ENCODE measurements at places on chromosomes 7 and 10.

DNA sequence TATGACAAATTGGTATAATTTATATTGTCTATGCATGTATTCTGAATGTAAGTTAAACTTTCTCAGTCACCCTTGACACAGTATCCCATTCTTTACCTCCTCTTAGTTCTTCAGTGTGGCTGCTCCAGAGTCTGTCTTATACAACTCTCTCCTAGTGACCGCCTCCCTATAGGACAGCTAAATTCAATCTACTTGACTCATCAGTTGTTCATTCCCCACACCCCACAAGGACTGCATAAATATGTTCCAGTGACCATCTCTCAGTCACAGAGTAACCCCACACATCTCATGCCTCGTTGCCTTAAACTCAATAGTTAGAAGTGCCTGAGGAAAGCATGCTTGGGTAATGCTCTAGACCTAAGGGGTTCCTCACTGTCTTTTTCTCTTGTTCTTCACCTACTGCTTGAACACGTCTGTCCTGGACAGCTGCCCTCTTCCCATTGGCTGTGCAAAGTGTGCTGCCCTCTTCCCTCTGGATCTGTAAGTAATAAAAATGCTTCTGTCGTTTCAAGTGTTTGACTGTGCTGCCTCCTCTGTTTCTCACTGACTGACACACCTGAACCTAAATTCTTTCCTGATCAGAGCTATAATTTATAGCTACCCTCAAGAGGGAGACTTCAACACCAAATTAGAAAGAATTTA is 494.6 kb upstream of the GRM3 start:
- no peak for DNase-seq

GRCh38 chr10:6406220-6407033 is 173.6 kb downstream of the PRKCQ start:
- no peak for DNase-seq

- DNase-seq, result no peak
These were observed 376.9 kb upstream of the LRGUK start for GRCh38 chr7:133750287-133750686.

- no peak for DNase-seq
These were observed 59.6 kb downstream of the PRKAG2 start for GRCh38 chr7:151817315-151817690.

DNA sequence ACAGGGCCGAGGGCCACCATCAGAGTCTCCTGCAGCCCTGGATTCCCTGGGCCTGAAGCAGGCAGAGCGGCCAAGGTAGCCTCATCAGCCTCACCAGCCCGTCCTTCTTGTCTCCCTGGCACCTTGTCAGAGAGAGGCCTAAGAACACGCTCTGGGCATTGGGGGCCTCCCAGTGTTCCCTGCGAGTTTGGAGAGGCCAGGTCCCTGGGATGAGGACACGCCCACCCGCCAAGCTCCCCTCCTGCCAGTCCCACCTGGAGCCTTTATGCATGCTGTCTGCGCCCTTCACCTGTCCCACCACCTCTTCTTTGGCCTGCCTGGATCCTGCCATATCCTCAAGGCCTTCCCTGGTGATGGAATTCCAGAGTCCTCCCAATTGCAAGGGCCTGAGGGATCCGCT is 69.2 kb downstream of the LHPP start:
- DNase-seq, result no peak

- DNase-seq, result no peak
These were observed 36.3 kb upstream of the EXOC6 start for GRCh38 chr10:92811986-92812385.

DNA sequence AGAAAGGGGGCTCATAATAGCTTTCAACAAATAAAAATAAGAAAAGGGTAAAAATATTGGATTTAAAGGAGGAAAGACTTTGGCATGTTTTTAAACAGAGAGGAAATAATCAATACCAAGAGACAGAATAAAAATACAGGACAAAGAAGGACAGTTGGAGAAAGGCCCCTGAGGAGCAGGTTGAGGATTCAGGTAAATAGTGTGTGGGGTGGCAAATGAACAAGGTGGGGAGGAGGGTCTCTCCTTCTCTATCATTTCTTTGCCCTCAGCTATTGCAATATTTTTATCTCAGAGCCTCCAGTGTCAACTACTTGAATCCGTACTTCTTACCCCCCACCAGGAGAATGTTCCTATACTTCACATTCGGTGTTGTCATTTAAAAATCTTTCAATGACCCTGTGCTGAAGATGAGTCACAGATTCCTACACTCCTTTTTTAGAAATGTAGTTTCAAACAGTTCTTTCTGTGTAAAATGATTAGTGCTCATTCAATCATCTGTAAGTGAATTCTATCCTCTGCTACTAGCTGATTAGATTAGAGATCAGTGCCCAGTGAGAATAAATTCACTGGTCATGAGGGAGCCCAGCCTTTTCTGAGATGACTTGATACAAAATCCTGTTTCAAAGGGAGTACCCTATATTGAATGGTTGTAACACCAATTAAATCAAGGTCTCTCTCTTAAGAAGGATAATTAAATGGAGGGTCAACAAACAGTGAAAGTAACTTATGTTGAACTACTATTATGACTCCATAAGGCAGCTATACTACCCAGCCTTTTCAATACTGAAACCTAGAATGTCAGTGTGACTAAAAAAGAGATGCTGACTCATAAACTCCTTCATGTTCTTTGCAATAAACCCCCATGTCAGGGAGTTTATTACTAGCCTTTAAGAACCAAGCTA is 50.4 kb upstream of the WNT16 start:
- no peak for DNase-seq

- DNase-seq, result peak; percentile 25
These were observed 523 bp downstream of the PURB start for GRCh38 chr7:44884621-44885393.

DNA sequence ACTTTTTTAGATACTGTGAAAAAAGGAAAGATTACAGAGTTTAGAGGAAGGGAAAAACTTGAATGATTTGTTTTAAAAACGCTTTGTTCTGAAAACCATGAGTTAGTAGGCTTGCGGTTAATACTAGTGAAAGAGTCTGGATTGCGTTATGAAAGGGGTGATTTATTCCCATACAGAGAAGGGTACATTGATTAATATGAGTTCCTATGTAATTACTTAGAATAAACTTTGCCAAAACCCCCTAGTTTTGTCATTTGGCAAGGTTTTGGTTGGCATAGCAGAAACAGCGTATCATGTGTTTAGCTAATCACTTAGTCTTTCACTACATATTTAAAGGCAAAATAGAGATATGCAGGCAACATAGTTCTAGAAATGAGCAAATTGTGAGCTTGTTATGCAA is 91.2 kb upstream of the POT1 start:
- DNase-seq, result no peak

- DNase-seq, result no peak
These were observed 185.3 kb upstream of the PCLO start for GRCh38 chr7:83347945-83348444.

DNA sequence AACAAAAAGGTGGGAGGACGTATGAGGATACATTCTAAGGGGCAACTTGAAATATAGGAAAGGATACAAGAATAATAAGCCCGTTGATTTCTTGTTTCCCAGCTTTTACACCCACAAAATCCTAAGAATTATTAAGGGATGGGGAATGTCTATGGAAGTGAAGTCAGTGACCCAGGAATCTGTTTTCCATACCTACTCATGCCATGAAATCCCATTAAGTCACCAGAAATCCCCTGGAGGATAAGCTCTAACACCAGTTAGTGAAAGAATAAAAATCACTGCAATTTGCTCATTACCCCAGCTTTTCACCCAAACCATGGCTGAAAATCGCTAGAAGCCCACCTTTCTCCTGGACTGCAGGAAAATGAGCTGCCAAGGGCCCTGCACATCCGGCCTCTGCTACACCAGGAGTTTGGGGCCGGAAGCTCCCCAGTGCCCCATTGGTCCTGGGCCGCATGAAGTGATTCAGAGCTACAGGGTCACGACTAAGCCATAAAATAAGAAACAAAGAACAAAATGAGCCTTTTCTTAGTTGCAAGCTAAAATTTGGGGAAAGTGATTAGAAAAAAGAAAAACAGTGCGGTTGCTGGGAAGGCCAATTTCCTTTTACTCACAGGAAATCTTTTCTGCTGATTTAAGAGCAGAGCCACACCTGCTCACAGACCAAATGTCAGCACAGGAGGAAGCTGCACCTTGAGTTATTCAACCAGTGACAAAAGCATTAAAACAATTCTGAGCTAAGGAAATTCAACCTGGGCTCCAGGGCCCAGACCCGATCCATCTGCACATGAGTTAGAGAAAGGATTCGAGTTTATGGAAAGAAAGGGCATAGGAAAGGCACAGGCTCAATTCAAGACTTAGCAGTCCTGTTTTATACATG is 40.3 kb downstream of the HIPK2 start:
- DNase-seq, result no peak

DNA sequence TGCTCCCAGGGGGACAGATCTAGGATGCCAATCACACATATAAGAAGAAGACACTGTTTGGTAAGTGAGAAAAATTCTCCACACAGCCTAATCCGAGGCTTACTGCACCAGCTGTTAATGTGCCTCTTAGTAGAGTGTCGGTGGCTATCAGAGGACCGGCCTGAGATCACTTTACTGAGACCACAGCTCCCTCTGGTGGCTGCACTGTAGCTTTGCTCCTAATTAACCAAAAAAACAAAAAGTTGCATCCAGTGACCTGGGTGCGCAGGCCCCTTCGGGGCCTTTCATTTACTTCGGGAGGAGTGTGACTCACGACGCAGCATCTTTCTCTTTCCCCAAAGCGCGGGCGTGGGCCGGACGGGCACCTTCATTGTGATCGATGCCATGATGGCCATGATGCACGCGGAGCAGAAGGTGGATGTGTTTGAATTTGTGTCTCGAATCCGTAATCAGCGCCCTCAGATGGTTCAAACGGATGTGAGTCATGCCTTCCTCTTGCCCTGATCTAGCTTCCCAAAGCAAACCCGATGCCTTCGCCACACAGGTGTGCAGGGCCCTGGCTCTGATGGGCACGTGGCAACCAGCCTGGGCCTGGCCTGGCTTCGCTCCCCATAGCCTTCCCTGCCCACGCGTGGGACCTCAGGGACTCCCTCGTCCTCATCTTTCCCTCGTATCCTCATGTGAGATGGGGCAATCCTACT is 56.7 kb downstream of the MKI67 start:
- DNase-seq, result peak; percentile 51

- DNase-seq, result no peak
These were observed 212.1 kb downstream of the MACC1 start for GRCh38 chr7:20005081-20005480.

GRCh38 chr10:47286591-47287315 is 13.2 kb upstream of the GDF10 start:
- no peak for DNase-seq

DNA sequence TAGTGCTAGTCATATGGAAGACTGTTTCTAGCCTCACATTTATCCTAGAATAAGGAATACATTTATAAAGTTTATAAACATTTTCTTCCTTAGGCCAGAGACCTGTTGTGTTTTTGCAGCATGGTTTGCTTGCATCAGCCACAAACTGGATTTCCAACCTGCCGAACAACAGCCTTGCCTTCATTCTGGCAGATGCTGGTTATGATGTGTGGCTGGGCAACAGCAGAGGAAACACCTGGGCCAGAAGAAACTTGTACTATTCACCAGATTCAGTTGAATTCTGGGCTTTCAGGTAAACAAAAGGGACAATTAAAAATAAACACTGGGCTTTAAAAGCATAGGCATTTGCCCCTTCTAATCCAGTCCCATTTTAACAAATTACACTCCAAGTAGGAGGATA is 4.2 kb downstream of the LIPF start:
- DNase-seq, result no peak

- no peak for DNase-seq
These were observed 67.0 kb upstream of the ATRNL1 start for GRCh38 chr10:115026056-115026745.

GRCh38 chr7:152674860-152675758 is 832 bp downstream of the XRCC2 start:
- DNase-seq, result no peak

DNA sequence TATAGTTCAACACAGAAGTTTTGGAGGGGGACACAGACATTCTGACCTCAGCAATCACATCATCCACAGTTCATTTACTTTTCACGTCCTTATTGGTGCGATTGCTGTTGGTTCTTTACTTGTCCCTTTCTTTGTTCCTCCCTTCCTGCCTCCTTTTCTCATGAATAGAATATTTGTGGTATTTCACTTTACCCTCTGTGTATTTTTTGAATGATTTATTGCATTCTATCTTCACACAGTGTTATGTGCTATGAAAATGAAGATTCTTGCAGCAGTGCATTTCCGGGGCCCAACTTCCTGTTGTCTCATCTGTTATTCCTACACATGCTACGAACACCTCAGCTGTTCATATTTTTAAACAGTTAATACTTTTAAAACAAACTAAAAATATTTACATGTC is 179.6 kb downstream of the ZMYND11 start:
- DNase-seq, result no peak

DNA sequence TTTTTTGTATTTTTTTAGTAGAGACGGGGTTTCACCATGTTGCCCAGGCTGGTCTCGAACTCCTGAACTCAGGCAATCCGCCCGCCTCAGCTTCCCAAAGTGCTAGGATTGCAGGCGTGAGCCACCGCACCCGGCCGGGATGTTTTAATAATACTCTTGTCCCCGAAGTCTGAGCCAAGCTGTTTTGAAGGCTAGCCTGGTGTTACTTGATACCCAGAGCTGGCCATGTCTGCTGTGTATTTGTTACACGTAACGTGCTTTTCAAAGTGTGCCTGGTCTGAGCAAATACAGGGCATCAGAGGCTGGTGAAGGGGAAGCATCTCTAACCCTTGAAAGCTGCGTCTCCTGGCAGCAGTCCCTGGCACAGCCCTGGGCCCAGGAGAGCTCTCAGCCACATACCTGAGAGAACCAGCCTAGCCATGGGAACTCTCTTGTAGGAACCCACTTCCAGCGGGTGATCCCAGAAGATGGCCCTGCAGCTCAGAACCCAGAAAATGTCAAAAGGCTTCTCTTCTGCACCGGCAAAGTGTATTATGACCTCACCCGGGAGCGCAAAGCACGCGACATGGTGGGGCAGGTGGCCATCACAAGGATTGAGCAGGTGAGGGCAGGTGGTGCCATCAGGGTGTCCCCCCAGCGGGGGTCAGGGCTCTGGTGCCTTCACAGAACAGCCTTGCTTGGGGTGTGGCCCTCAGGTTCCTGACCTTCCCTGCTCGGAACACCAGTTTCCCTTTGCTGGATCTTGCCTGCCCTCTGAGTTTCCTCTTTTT is 41.7 kb upstream of the ZMIZ2 start:
- no peak for DNase-seq

DNA sequence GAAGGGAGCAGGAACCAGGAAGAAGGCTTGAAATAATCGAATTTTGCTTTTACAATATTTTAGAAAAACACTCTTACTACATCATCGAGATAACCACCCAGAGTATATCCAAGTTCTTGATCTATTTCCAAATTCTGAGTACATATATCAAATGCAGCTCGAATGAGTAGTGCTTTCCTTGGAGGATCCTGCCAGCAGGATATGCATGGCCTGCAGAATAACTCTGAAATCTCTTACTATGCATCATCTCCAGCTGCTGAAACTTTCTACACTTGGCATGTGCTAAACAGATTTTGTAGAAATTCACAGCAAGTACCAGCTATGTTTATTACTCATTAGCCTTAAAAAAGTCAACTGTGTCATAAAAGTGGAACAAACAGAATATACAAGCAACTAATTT is 44.0 kb upstream of the ANK3 start:
- no peak for DNase-seq

- DNase-seq, result no peak
These were observed 3.7 kb upstream of the SLC25A28 start for GRCh38 chr10:99623919-99624318.

- no peak for DNase-seq
These were observed 448 bp upstream of the GOLGA7B start for GRCh38 chr10:97849103-97849686.
